Natural killer cell (primary cell): ENCODE measurements at places on chromosomes 12 and 14. TPM values are rescaled to one million over a fixed set of nuclear protein-coding genes. Genes with fewer than 3 reads are reported as not detected.

The RNASE1 gene
- not detected for total RNA-seq

The NID2 gene
- 0.36 TPM for total RNA-seq

The ACSM4 gene
- total RNA-seq, result not detected

The DBX2 gene
- total RNA-seq, result not detected

The PZP gene
- total RNA-seq, result not detected

The INSM2 gene
- total RNA-seq, result not detected

The KRT81 gene
- total RNA-seq, result 1.3 TPM

The NCAPD2 gene
- 38.8 TPM for total RNA-seq

The CYP27B1 gene
- total RNA-seq, result 1.7 TPM

The AKAP5 gene
- total RNA-seq, result 11.1 TPM

The ACIN1 gene
- 347 TPM for total RNA-seq

The PLEKHA5 gene
- 7.0 TPM for total RNA-seq

The PPP1R1A gene
- total RNA-seq, result not detected

The KCNA5 gene
- total RNA-seq, result not detected

The FOXG1 gene
- not detected for total RNA-seq

The SYNJ2BP gene
- total RNA-seq, result 9.1 TPM

The CCDC177 gene
- not detected for total RNA-seq

The OR6C2 gene
- total RNA-seq, result not detected

The CLEC4D gene
- 0.50 TPM for total RNA-seq

The LTB4R gene
- total RNA-seq, result 33.5 TPM

The ABCB9 gene
- total RNA-seq, result 4.0 TPM

The SERPINA10 gene
- not detected for total RNA-seq
